Cortex of kidney (tissue), 1 donor: ENCODE measurements at places on chromosomes 12 and 14.

DNA sequence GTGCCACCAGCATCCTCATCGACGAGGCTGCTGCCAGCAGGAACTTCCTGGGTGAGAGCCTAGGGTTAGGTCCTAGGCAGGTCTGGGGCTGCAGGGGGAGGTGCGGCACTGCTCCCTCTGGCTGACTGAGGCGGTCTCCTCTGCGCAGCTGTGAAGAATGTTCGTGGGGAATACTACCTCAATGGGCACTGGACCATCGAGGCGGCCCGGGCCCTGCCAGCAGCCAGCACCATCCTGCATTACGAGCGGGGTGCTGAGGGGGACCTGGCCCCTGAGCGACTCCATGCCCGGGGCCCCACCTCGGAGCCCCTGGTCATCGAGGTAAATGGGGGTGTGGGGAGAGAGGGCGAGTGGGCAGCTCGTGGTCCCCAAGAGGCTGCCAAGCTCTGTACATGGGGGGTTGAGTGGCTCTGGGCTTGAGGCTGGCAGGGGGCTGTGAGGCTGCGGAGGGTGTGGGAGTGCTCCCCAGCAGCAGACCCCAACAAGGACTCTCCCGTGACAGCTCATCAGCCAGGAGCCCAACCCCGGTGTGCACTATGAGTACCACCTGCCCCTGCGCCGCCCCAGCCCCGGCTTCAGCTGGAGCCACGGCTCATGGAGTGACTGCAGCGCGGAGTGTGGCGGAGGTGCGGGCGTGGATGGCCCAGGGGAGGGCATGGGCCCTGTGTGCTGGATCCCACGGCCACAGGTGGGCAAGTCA is 14.4 kb downstream of the PAPLN start:
- no peak for DNase-seq

GRCh38 chr12:73815072-73815645 is 722.5 kb upstream of the ATXN7L3B start:
- DNase-seq: no peak

DNA sequence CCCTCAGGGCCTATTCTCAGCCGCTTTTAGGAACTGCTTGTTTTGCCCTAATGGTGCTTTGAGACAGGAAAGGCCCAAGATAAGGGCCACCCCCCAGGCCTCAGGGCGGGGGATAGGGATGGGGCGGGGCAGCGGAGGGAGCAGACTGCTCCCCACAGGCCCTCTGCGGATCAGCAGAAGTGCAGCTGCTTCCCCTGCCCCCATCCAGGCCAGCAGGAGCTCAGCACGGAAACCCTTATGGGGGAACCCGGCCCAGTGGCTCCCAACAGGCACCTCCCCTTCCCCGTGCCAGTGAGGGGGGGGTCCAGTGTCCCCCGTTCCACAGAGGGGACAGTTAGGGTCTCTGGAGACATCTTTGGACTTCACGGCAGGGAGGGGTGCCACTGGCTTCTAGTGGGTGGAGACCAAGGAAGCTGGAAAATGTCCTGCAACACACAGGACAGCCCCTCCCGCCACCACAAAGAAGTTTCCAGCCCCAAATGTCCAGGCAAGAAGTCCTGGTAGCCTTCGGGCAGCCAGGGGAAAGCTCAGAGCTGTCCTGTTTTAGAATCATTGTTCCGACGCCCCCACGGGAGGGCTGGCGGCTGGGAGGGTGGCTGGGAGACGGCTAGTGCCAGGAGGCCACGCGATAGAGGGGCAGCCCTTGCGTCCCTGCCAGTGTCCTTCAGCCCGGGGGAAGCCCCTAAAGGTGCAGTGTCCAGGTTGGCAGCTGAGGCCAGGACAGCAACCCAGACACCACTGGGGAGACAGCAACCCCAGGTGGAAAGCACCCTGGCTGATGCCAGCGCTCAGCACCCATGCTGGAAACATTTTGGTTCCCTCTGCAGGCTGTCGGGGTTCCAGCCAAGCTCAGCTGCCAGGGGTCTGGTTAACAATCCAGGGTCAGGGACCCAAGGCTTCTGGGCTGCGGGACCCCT is 10.4 kb upstream of the GPR132 start:
- no peak for DNase-seq

- no peak for DNase-seq
Measured at GRCh38 chr14:93039649-93040315, 75.9 kb downstream of the ITPK1 start.

DNA sequence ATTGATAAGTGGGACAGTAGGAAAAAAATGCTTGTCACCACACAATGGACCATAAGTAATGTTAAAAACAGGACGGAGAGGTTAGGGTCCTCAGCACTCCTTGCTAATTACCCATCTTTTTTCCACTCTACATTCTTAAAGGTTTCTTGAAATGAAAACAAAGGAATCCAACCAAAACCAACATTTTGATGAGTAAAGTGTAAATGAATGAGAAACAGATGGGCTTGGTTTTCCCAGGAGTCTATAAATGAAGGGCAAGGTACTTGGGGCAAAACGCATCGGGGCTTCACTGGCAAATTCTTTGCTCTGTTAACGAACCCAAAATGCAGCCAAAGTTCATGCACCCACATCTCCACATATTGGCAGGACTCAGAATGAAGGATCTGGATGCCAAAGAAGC is 129.2 kb upstream of the BMP4 start:
- DNase-seq: no peak

GRCh38 chr12:116101991-116102390 is 175.5 kb downstream of the MED13L start:
- DNase-seq: no peak

DNA sequence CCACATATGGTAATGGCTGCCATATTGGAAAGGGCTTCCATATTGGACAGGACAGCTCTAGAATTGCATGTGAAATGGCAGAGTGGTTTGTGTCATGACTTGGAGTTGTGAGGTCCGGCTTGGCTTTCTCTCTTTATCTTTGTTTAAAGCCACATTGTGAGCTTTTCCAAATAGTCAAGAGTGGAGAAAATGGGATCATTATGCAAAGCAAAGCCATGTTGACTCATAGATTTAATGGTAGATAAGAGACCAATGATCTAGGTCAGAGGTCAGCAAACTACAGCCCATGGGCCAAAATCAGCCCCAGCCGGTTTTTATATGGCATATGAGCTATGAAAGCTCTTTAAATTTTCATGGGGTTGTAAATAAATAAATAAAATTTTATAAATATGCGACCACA is 449.1 kb downstream of the BCL11B start:
- DNase-seq: no peak

GRCh38 chr14:68328509-68328908 is 464.4 kb downstream of the ZFP36L1 start:
- DNase-seq: no peak

GRCh38 chr14:103104654-103105452 is 10.3 kb downstream of the EXOC3L4 start:
- no peak for DNase-seq
